Hippocampal formation (tissue), 2 donors: ENCODE measurements at places on chromosomes 3 and 15.

DNA sequence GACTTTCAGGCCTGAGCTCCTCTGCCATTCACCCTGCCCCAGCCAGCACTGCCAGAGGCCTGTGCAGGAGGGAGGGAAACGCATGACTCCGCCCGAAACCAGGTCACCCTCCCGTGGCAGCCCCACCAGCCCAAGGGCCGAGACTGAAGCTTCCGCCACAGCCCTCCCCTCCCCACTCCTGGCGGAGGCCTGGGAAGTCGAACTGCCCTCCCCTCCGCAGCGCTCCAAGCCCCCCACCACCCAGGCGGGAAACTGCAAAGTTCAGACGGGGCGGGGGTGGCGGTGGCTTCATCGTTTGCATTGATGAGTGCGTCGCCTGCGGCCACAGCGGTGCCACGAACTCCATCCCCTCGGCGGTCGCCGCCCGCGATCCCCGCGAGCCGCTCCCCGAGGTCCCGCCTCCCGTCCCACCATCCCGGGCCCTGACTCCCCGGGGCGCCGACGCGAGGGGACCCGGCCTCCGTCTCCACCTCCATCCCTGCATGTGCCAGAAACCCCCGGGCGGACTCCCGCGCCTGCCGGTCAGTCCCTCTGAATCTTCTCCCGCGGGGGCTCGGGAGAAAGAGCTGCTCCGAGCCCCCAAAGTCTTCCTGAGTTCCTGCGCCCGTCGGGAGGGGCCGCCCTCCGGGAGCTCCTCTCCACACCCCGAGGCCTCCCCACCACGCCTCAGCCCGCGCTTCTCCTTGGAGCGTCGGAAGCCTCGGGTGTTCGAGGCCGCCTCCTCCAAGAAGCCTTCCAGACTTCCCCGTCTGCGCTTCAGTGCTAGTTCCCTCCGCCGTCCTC, 698 bp downstream of the MELTF start:
- no peak for DNase-seq

GRCh38 chr3:135944831-135945230, 20.7 kb upstream of the PPP2R3A start:
- no peak for DNase-seq

GRCh38 chr3:186308549-186308948, 53.5 kb downstream of the DGKG start:
- DNase-seq, result no peak

DNA sequence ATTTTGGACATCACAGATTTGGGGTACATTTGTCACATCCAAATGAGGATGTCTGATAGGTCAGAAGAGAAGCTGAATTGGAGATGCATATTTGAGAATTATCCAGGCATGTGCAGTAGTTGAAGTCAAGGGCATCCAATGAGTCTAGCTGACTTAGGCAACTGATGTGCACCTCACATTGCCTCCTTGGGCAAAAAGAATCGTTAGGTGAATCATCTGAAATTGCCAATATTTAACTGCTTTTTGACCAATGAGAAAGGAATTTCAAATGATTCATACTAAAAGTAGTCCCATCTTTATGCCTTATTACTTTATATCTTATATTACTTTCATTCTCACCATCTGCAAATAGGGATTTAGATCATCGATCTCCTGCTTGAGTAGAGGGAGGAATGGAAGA, 117.7 kb downstream of the CD47 start:
- DNase-seq, result no peak

DNA sequence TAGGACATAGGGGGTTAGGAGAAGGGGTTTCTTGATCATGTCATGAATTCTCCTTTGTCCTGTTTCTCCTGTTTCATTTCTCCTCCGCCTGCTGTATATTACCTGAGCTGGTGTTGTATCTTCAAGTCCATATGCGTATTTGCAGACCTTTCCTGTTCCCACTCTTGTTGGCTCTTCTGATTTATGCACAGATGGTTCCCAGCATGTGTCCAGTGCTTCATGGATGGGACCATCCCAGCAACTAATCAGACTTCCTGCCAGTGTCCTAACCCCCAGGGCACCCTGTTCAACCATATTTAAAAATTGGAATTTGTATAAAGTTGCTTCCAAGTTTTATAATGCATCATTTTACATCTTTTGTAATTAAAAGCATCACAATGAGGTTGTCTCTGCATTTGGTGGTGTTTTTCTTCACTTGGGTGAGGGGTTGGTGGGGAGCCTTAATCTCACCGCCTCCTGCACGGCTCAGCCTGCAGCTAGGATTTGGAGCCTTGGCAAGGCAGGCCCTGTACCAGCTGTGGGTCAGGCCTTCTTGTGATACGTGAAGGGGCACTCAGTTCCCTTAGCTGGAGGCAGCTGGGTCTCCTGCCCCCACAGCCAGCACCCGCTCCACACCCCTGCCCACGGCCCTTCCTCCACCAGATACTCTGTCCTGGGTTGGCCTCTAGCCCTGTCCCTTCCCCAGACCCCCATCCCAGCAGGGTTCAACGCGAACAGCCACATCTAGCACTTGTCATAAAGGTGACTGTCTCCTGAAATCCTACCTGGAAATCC, 72.0 kb upstream of the BLM start:
- DNase-seq, result no peak

DNA sequence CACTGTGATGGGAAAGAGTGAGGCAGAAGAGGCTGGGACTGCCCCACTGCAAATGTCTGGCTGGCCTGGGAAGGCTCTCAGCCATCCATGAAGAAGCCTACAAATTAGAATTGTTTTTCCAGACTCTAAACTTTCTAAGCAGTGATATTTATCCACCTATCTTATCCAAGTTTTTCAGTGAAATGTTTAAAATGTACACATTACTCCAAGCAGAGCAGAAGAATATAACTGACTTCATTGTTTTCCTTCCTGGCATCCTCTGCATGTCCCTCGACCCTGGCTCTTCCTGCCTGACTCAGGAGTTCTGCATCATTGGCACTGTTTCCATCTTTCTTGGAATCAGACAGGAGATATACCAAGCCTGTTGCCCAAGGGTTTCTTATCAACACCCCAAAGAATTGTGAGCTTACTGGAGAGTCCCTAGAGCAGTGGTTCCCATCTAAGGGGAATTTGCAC, 401.5 kb upstream of the PROK2 start:
- no peak for DNase-seq

GRCh38 chr15:90870354-90871138, 2.2 kb downstream of the FURIN start:
- DNase-seq, result no peak

DNA sequence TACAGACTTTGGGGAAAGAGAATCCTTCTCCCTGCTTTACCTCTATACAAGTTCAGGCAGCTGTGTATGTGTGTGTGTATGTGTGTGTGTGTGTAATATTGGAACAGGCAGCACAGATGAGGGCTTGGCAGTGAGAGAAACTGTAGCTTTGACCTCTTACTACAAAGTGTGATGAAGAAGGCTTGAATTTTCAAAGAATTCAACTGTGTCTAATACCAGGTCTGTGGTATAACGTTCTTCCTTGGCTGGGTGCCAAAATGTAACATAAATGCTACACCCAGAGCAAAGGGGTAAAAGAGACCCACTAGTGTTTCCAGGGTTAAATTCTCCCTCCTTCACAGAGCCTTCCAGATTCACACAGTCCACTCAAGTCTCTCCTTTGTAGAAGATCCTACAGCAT, 51.1 kb downstream of the CHST2 start:
- DNase-seq, result no peak

- DNase-seq, result no peak
Measured at GRCh38 chr3:82891028-82891427, 1129.6 kb upstream of the GBE1 start.

GRCh38 chr3:127961963-127962362, 46.9 kb downstream of the KBTBD12 start:
- DNase-seq, result no peak

DNA sequence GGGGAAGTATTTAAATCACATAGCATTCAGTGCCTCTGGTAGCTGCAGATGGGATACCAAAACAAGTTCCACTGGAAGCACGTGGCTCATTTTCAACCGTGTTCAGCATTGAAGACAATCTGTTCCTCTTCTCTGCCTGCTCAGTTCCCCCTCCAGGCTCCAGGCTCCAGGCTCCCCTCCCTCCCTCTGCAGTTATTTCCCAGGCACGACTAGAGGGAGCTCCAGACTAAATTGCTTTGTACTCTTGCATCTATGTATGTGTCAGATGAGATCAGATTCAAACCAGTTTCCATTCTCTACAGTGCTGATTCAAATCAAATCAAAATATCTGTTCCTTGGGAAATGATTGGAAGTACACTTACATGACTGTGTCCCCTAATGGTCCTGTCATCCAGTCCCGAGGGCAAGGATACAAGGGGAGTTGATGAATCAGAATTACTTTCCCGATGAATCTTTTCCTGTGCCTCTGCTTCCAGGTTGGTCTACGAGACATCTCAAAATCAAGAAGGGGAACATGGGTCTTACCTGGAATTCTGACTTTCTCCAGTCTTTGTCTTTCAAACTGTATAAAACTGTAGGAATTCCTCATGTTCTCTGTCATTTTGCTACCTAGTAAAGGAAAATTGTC, 600.5 kb downstream of the EDEM1 start:
- peak; percentile 43 for DNase-seq

DNA sequence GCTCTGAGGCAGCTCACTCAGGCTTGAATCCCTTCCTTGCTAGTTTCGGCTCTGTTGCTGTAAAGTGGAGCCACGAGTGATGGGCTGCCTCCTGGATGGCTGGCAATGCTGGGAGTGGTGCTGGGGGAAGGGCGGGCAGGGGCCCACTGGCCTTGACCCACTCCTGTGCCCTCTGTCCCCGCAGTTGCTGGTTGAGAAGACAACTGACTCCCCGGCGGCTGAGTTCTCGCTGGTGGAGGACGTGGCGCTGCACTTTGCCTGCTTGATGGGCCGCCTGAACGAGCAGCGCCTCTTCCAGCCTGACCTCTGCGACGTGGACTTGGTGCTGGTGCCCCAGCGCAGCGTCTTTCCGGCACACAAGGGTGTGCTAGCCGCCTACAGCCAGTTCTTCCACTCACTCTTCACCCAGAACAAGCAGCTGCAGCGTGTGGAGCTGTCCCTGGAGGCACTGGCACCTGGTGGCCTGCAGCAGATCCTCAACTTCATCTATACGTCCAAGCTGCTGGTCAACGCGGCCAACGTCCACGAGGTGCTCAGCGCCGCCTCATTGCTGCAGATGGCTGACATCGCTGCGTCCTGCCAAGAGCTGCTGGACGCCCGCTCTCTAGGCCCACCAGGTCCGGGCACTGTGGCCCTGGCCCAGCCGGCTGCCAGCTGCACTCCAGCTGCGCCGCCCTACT, 4.7 kb downstream of the ZBTB47 start:
- DNase-seq, result peak; percentile 28

- DNase-seq, result no peak
Measured at GRCh38 chr3:66037986-66038369, 740 bp downstream of the MAGI1 start.

DNA sequence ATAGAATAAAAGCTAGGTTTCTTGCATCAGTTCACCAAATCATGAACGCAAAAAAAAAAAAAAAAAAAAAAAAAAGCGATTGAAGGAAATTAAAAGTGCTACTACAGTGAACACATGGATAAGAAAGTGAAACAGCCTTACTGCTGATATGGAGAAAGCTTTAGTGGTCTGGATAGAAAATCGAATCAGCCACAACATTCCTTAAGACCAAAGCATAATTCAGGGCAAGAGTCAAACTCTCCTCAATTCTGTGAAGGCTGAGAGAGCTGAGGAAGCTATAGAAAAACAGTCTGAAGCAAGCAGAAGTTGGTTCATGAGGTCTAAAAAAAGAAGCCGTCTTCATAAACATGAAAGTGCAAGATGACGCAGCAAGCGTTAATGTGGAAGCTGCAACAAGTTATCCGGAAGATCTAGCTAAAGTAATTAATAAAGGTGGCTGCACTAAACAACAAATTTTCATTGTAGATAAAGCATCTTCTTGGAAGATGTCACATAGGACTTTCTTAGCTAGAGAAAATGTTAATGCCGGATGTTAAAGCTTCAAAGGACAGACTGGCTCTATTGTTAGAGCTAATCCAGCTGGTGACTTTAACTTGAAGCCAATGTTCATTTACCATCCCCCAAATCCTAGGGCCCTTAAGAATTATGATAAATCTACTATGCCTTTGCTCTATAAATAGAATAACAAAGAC, 19.2 kb downstream of the P3H2 start:
- DNase-seq, result no peak

DNA sequence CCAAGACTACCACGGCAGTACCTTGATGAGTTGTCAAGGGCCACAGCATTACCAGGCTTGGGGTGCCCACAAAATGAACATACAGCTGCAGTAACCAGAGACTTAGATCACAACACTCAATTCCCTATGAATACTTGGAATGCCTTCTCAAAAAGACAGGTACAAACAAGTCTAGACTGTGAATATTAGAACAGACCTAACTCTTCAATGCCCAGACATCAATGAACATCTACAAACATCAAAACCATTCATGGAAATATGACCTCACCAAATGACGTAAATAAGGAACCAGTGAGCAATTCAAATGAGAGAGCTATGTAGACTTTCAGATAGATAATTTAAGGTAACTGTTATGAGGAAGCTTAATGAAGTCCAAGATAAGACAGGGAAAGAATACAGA, 185.1 kb upstream of the POU1F1 start:
- DNase-seq, result no peak

- DNase-seq, result no peak
Measured at GRCh38 chr15:64558460-64559179, 98.2 kb downstream of the ZNF609 start.

DNA sequence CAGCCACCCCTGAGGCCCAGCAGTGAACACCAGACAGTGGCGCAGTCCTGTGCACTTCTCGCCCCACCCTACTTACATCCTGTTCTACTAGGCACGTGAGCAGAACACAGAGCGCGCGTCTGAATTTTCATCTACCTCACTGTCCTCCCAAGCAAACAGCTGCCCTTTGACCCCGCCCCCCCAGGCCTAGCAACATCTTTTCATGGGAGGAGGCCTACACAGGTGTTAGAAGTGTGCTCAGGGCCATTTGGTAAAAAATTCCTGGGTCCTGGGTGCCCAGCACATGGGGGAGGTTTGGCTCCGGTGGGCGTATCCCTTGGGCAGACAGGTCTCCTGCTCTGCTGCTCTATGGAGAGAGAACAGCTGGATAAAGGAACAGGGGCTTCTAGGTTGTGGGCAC, 95.0 kb downstream of the MYLK start:
- no peak for DNase-seq

- no peak for DNase-seq
Measured at GRCh38 chr3:170767576-170767941, 102.4 kb downstream of the RPL22L1 start.

GRCh38 chr3:154852515-154852914, 227.6 kb upstream of the MME start:
- DNase-seq, result no peak
